NCI-H2081 (cell line): ENCODE measurements at places on chromosomes 12 and 14.
A peak's percentile ranks its signal among the peaks of the same experiment; 100 is the strongest.

- peak; percentile 75 for DNase-seq
These were observed 62.4 kb upstream of the PLBD1 start for GRCh38 chr12:14629832-14630710.

DNA sequence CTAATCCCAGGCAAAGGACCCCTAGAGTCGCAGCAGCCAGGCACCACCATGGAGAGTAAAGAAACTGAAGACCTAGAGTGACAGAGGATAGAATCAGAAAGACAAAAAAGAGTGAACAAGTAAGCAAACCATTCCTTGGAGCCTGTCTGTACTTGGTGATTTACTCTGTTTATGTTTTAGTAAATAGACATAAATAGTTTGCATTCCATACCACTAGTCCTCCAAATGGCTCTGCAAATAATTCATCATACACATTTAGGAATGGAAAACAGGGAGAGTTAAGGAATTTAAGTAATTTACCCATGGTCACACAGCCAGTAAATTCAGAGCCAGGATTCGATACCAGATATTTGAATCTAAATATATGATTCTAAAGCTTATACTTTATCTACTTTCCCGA lies 2.8 kb downstream of the OLR1 start:
- no peak for DNase-seq

- DNase-seq: no peak
These were observed 10.8 kb downstream of the ERH start for GRCh38 chr14:69387311-69387710.

GRCh38 chr14:21882226-21882625 lies 208.6 kb upstream of the OR4E1 start:
- DNase-seq: no peak

- DNase-seq: no peak
These were observed 44.2 kb upstream of the DDX11 start for GRCh38 chr12:31029468-31029867.

GRCh38 chr14:35154016-35154415 lies 31.7 kb downstream of the PRORP start:
- DNase-seq: no peak

- DNase-seq: no peak
These were observed 23.1 kb upstream of the KCNK10 start for GRCh38 chr14:88346048-88346639.

DNA sequence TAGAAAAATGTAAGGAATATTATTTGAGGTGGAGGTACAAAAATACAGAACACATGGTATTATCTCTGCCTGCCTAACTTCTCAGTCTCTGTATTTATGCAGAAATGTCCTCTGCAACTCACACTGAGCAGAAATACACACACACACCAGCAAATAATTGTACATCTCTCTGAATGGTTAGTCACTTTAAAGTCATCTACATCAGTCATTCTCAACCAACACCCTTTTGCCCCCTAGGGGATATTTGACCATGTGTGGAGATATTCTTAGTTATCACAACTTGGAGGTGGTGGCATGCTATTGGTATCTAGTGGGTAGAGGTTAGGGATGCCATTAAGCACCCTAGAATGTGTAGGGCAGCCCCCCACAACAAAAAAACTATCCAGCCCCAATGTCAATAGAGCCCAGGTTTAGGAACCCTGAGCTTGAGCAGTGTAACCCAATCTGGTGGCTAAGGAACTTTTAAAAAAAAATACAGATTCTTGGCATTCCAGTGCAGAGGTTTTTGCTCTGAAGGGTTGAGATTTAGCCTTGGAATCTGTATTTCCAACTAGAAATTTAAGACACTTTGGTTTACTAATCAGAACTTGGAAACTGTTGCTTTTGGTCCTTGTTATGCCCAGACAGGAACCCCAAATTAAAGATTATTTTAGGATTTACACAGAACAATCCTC lies 183.8 kb downstream of the TBX5 start:
- no peak for DNase-seq

- DNase-seq: no peak
These were observed 336.2 kb upstream of the GARIN6 start for GRCh38 chr12:99311373-99311772.

GRCh38 chr12:12028668-12029402 lies 41.9 kb upstream of the BCL2L14 start:
- no peak for DNase-seq

- DNase-seq: no peak
These were observed 526.5 kb downstream of the CCER1 start for GRCh38 chr12:90428465-90428864.

DNA sequence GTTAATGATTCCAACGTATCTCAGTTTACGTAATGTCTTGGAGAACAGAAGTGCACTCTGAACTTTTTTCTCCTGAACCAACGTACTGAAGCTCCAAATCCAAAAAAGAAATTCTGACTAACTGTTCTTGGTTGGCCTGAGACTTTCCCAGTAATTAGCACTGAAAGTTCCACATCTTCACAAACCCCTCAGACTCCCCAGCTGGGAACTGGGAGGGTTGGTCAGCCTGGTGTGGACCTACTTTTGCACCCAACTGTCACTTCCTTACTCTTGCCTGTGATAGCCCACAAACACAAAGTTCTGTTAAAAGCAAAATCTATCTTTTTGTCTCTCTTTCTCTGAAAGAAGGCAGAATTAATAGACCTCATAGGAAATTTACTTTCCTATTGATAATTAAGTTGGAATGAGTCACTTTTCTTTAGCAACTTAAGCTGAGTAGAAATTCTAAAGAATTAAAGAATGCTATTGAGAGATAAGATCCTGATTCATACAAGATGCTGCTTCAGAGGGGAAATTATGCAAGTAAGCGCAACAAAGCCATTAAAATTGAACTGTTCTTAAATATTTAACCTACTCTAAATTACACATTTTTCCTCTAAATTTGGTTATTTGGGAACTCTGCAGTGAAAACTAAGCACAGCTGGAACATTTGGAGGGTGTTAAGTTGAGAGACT lies 155.0 kb downstream of the EPS8 start:
- no peak for DNase-seq

DNA sequence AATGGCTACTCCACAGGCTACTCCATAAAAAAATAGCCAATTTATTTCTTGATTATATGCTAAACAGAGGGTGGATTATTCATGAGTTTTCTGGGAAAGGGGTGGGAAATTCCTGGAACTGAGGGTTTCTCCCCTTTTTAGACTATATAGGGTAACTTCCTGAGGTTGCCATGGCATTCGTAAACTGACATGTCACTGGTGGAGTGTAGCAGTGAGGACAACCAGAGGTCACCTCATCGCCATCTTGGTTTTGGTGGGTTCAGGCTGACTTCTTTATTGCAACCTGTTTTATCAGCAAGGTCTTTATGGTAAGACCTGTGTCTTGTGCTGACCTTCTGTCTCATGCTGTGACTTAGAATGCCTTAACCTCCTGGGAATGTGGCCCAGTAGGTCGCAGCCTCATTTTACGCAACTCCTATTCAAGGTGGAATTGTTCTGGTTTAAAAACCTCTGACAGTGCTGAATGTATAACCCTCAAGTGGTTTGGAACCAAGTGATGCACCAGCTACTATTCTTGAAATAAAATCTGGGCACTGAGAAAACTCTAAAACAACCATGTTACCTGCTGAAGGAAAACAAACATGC lies 27.7 kb downstream of the C12orf56 start:
- no peak for DNase-seq

GRCh38 chr14:73680821-73681220 lies 33.4 kb downstream of the PNMA1 start:
- no peak for DNase-seq

- no peak for DNase-seq
These were observed 414.9 kb downstream of the APAF1 start for GRCh38 chr12:99059824-99060511.

- DNase-seq: no peak
These were observed 658 bp upstream of the CEP128 start for GRCh38 chr14:80942191-80942600.

DNA sequence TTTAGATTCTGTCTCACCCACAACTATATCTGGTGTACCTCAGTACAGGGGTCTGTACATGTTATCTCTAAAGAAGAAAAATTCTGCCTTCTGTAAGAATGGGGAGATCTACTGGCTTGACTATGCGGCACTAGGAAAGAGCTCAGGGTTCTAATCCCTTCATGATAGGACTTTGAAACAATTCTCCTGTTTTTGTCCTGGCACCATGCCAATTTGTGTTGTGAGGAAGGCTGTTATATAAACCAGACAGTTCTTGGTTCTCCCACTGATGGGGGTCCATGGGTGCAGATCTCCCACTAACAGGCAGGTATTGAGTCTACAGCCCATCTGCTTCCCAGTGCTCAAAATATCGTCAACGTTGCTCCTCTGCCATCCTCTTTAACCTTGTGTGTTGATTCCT lies 883.7 kb downstream of the GALC start:
- DNase-seq: no peak

GRCh38 chr14:87772854-87773253 lies 220.1 kb downstream of the GALC start:
- DNase-seq: no peak

GRCh38 chr12:125674554-125675338 lies 609.5 kb downstream of the AACS start:
- no peak for DNase-seq

DNA sequence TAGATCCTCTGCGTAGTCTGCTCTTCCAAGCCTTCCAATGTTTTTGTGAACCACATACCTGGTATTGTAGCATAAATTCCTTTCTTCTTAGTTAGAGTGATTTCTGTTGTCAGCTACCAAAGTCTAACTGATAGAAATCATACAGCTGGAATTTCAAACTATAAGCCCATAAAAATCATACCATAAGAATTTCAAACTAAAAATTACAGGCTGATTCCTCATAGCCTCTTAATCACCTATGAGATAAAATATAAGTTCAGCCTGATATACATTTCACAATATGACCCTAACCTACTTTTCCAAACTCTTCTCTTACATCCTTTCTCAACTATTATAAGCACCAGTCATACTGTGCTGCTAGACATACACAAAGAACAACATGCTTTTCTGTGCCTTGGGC lies 64.8 kb downstream of the PTHLH start:
- no peak for DNase-seq

DNA sequence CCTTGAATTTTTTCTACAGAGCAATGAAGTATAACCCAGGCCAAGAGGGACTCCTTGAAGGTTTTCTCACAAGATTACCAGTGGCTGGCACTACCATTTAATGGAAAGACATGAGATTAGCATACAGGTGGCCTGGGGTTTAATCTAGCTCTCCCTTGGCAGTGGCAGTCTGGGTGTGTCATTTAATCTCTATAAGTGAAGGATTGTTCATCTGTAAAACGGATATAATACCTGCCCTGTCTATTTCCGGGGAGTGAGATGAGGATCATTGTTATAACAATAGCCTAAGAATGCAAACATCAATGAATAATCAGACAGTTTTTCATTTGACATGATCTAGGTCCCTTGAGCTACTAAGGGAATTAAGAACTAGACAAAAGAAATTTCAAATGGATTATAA lies 168.7 kb upstream of the CPNE8 start:
- DNase-seq: no peak
